ENCODE measurements at places on chromosomes 12 and 14. TPM values are rescaled to one million over a fixed set of nuclear protein-coding genes. Genes with fewer than 3 reads are reported as not detected.

DNA sequence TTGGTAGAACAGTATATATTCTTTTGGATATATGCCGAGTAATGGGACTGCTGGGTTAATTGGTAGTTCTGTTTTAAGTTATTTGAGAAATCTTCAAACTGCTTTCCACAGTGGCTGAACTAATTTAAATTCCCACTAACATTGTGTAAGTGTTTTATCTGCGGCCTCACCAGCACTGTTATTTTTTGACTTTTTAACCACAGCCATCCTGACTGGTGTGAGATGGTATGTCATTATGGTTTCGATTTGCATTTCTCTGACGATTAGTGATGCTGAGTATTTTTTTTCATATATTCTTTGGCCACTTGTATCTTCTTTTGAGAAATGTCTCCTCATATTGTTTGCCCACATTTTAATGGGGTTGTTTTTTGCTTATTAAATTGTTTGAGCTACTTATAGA is 357.4 kb downstream of the C12orf50 start:
- no peak for DNase-seq

The ZDHHC22 gene
- total RNA-seq = 0.40 TPM

DNA sequence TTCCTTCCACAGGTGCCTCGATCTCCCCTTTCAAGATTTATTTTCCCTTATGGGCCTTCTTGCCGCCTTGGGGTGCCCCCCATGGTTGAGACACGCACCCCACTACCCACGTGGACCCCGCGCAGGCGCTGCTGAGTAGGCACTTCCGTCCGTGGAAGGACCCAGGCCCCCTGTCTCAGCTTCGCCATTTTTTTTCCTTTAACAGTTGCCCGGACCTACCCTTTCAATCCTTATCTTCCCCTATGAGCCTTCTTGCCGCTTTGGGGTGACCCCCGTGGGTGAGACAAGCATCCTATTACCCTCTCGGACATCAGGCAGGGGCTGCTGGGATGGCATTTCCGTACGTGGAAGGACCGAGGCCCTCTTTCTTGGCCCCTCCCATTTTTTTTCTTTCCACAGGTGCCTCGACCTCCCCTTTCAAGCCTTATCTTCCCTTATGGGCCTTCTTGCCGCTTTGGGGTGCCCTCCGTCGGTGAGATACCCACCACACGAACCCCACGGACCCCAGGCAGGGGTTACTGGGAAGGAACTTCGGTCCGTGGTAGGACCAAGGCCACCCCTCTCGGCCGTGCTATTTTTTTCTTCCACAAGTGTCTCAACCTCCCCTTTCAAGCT is 268.2 kb downstream of the ALG10 start:
- DNase-seq = no peak

GRCh38 chr12:57179331-57180086 is 32.1 kb upstream of the LRP1-AS start:
- DNase-seq = no peak

The KIF5A gene
- total RNA-seq = not detected

DNA sequence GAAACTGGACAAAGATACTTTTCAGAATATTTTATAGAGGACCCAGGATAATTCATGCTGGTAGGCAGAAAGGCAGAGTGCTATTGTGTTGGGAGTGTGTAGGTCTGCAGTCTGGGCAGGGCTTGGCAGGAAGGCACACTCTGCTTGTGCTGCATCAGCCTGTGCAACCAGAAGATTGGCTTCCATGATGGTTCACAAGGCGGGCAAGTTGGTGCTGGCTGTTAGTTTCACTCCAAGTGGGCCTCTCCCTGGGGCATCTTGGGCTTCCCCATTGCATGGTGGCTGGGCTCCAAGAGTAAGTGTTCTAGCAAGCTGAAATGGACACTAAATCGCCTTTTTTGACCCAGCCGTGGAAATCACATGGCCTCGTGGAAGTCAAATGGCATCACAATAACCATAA is 1.8 kb upstream of the UBE2N start:
- no peak for DNase-seq

The INHBE gene
- total RNA-seq = 12.2 TPM

The HOXC6 gene
- total RNA-seq = 1.6 TPM

The TCL1B gene
- not detected for total RNA-seq

The CD69 gene
- total RNA-seq = not detected

Data from myocyte (in vitro differentiated cells).